ENCODE measurements at places on chromosomes 1 and 21.

DNA sequence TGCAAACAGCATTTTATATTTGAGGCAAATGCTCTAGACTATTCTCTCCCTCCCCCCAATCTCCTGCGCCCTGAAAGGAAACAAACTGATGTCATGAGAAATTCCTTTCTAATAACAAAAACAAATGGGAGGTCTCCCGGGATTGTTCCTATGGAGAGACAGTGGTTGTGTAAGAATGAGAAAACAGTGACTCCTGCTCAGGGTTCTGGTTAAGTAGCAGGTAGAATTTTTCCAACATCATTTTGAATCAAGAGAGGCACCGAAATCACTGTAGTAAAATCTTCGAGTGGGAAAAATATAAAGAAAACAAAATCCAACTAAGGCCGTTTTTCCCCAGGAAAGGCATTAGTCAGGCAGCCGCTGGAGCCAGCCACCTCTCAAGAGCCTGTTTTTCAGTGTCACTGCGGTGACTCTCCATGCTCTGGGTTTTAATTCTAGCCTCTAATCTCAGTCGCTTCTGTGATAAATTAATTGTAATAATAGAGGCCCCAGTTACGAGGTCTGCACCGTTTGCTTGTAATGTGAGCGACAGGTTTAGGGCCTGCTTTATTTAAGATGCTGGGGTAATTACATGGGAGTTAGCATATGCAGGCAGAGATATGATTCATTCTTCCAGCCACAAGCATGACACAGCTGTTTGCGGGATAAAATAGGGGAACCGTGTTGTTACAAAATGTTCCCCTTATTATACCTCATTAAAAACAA, 80.3 kb downstream of the RNF220 start:
- DNase-seq = no peak

GRCh38 chr1:54024358-54024757, 6.4 kb upstream of the LDLRAD1 start:
- no peak for DNase-seq

GRCh38 chr1:110944806-110945205, 18.9 kb downstream of the LRIF1 start:
- no peak for DNase-seq

- peak; percentile 42 for DNase-seq
These were observed 36.4 kb downstream of the IGFN1 start for GRCh38 chr1:201226859-201227488.

DNA sequence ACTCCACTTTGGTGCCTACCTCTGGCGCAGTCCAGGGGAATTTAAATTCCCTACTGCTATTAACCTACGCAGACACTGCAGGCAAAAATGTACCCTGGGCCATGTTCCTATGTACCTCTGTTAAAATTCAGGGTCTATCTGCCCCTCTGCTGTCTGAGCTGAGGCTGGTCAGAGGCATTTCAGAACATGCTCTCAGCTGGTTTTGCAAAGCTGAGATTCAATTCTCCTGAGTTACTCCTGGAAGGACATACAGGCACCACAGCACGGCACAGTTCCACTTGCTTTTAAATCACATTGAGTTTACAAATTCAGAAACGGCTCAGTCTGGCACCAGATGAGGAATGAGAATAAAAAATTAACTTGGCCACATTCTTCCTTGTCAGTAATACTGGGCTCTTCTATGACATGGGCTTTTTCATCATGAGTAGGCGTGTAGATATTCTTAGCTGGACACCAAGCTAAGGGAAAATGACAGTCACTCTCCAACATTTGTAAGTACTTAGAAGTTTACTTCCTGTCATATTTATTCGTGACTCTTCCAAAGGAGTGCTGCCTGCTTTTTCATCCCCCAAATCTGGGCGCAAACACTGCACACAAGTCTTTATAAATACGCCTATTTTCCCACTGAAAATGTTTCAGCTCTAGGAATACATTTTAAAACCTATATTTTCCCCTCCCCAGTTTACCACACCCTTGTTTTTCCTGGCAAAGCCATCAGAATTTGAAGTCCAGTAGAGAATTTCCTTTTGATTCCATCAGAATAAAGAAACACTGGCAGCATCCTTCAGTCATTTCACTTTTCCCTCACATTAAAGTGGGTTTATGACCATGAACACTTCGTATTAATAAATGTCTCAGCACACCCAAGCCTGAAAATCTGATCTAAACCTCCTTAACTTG, 1.9 kb downstream of the C1orf198 start:
- DNase-seq = no peak

GRCh38 chr1:205491794-205492193, 12.7 kb upstream of the CDK18 start:
- DNase-seq = no peak

- DNase-seq = no peak
These were observed 22.3 kb upstream of the AGO1 start for GRCh38 chr1:35860696-35861095.

DNA sequence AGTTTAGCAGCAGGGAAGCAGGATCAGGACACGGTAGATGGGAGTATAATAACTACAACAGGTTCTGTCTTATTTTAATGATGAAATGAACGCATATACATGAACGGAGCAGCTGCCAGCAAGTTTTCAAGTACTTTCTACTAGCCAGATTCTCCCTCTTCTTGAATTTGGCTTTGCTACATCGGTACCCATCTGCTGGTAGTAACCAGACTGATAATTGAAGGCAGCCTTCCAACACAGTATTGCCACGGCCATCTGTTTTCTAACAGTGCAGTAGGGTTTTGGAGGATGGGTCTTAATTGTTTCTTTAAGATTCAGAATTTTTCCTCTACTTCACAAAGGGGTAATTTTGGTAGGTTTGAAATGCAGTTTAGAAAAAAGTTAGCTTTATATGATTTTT, 33.4 kb downstream of the CENPF start:
- DNase-seq = no peak

GRCh38 chr1:62176597-62177312, 17.9 kb upstream of the L1TD1 start:
- no peak for DNase-seq

- DNase-seq = peak; percentile 70
These were observed 730 bp downstream of the CDC42SE1 start for GRCh38 chr1:151058692-151059091.

- DNase-seq = peak; percentile 66
These were observed 102.3 kb downstream of the TNFSF18 start for GRCh38 chr1:172948457-172948856.

DNA sequence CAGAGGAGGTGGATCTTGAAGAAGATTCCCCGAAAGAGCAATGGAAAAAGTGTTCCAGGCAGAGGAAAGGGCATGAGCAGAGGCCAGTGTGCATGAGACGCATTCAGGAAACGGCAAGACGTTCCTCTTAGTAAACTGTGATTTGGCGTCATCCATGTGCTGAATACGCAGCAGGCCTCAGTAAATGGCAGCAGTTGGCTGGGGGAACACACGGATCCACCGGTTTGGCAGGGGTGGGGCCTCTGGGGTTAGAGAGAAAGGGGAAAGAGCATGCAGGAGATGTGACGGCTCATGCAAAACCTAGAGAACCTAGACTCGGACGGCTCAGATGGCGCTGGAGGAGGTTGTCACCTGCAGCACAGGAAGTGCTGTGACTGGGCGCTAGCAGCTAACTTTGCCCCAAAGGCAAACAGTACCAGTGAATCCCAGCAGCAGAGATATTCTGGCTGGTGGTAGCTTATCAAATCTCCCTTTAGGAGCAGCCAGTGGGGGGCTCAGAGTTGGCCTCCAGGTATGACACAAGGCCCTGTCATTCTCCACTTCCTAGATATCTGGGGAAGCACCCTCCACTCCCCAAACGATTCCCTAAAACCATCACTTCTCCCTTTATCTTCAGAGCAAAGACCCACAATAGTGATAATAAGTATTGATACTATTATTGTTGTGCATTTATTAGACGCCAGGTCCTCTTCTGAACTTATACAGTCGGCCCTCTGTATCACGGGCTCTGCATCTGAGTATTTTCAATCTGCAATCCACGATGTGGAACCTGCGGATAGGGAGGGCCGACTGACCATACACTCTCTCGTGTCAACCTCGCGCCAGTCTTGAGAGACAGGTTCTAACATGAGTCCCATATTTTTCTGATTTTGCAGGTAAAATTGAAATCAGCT, 7.6 kb downstream of the LAPTM5 start:
- peak; percentile 87 for DNase-seq

GRCh38 chr21:44072111-44072510, 35.1 kb upstream of the PWP2 start:
- no peak for DNase-seq

DNA sequence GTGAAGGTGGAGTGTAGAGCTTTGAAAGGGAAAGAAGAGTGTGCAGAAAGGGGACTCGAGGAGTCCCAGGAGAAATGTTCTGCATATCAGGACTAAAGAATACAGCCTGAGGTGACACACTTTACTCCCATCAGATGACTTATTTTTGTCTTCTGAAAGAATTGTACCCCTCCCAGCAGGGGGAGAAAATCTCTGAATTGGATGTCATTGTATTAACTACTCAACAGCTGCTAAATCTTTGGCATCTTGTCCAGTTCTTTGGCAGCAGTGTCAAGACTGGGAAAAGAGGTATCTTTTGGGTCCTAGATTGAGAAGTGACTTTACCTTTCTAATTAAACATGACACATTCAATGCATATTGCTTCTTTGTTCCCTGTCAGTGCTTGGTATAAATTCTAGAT, 18.9 kb downstream of the UBE4B start:
- no peak for DNase-seq

DNA sequence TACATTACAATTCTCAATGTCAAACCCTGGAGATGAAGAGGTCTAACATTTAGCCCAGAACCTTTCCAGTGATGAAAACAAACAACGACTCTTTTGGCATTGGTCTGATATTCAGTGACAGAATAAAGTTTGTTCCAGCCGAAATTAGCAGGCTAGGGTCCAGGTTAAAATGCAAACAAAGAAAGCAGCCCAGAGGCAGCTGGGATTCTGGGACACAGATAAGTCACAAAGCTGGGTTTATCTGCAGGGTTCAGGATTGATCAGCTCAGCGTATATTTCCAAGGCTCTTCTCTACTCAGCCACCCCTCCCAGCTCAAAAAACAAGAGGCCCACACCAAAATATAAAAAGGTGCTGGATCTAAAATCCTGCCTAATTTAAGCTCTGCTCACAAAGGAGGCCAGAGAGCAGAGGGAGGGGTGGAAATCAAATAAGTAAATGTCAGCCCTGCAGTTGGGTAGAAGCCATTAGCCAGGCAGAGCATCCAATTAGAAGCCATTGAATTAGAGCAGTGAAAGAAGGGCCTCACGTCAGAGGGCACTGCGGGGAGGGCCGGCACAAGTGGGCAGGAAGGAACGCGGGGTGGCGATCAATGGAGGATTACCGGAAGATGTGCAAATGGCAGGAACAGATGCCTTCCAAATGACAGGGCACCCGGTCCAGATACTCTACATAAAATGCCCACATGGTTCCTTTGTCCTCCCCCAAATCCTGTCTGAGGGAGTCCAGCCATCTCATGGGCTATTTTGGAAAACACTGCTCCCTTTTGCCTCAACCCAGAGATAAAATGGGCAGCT, 3.2 kb upstream of the KLHDC8A start:
- no peak for DNase-seq

DNA sequence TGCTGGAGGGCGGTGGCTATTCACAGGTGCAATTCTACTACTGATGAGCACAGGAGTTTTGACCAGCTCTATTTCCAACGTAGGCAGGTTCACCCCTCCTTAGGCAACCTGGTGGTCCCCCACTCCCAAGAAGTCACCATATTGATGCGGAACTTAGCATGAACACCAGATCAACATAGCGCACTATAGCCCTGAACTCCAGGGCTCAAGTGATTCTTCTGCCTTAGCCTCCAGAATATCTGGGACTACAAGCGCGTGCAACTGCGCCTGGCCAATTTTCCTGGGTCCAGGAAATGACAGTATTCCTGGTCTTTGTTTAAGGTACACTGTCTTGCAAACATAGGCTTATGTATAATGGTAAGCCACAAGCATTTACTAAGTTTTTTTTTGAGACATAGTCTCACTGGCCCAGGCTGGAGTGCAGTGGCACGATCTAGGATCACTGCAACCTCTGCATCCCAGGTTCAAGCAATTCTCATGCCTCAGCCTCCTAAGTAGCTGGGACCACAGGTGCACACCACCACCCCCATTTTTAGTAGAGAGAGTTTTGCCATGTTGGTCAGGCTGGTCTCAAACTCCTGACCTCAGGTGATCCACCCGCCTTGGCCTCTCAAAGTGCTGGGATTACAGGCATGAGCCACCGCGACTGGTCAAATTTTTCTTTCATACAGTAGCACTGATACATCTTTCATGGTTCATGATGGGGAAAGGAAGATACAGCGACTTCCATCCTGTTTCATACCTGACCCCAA, 12.6 kb downstream of the MCL1 start:
- DNase-seq = peak; percentile 58

- DNase-seq = no peak
These were observed 72.5 kb downstream of the ST6GALNAC5 start for GRCh38 chr1:76939817-76940216.

- no peak for DNase-seq
These were observed 63.7 kb upstream of the ANGPTL1 start for GRCh38 chr1:178934546-178934945.

- no peak for DNase-seq
These were observed 56.7 kb downstream of the CAMK2N1 start for GRCh38 chr1:20429296-20429695.

DNA sequence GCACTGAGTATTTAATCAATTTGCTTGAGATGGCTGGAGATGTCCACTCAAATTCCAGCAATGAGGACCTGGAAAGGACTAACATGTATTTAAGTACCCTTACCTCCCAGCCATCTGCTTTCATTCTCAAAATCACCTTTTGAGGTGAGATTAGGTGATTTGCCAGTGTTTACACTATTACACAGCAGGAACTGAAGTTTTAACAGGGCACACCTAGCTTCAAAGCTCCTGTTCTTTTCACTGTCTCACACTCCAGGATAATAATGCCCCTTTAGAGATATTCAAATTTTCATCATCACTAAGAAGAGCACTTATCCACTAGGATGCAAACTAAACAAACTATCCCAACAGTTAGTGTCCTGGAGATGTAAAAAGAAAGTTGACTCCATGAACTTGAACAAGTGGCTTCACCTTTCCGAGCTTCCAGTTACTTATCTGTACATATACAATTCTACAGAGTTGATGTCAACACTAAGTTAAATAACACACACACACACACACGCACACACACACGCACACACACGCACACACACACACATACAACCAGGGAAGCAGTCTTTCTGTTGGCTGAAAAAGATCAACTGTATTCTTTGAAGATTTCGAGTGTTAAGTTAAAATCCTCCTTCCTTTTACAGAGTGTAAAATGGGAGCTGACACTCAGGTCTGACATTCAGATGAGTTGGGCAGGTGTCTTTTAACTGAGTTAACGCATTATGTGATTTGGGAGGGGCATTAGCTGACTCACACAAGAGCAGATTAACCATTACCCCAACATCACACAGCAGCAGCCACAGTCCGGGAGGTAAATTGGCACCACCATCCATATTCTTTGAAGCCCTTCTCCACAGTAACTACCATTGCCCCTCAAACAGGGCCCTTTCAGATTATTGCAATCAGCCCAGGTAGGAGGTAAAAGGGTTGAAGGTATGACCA, 15.5 kb upstream of the JAK1 start:
- no peak for DNase-seq

DNA sequence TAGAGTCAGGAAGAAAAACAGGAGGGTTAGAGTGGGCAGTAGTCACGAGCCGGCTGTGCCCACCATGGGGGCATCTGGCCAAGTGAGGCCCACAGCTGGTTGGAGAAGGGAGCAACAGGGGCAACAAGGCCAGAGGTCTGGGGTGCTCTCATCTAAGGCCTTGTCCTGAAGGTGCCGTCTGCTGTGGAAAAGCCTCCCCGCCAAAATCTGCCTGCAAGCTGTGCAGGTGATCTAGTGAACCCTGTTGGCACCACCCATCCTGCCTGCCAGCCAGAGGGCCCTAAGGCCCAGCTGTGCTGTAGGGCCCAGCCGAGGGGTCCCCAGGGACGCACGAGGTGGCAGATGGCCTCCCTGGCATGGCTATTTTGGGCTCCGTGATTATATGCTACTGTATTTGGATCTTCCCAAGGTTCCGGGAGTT, 51.3 kb downstream of the LGR6 start:
- DNase-seq = peak; percentile 50
